ENCODE measurements at places on chromosomes 16 and 17.

- no peak for DNase-seq
Observed at GRCh38 chr16:84308120-84308519, 13.4 kb downstream of the WFDC1 start.

GRCh38 chr17:19787733-19788357 lies 39.7 kb upstream of the ALDH3A1 start:
- DNase-seq = no peak

- DNase-seq = no peak
Observed at GRCh38 chr16:7422036-7422888, 89.6 kb downstream of the RBFOX1 start.

DNA sequence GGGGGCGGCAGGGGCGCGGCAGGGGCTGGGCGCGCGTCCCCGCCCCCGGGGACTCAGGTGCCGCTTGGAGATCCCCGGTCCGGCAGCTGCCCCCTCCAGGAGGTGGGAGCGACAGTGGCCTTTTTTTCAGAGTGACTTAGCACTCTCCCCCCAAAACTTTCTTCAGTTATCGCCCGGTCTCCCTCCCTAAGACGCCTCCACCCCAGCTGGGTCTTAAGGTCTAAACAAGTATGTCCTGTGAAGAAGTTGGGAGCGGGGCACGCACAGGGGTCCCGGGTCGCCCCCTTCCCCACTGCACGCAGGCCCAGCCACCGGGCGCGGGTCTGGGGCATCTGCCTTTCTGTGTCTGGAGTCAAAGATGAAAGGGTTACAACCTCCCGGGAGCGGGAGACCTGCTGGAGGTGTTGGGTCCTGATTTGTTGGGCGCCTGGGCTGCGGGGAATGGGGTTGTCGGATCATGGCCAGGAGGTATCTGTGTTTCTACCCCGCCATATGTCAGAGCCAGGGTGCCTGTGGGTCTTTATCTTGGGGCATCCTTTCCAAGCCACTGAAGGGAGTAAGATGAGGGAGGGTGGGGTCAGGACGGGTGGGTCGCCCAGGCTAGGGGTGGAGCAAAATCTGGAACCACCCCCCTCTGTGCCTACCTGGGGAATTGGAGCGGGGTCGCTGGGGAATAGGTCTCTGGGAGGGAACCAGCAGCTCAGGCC lies 757 bp downstream of the FMNL1 start:
- DNase-seq = no peak

GRCh38 chr17:27389542-27390140 lies 66.6 kb upstream of the KSR1 start:
- no peak for DNase-seq

GRCh38 chr16:88888057-88888456 lies 21.6 kb upstream of the PABPN1L start:
- DNase-seq = no peak

DNA sequence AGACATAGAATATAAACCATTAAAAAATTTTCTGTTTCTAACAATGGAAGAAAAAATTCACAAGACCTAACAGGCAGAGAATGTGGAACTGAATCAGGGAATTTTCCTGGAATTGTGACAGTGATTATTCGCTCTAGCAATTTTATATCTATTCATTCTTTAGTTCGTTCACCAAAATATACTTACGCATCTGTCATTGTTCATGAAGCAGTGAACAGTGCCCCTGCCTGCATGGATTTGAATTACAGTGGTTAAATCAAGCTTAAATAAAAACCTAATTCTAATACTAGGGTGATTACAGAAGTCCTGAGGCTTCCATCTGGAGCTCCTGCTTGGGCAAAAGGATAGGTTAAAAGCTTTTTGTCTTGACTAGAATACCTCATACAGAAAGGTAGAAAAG lies 48.6 kb downstream of the ABCA8 start:
- DNase-seq = no peak

DNA sequence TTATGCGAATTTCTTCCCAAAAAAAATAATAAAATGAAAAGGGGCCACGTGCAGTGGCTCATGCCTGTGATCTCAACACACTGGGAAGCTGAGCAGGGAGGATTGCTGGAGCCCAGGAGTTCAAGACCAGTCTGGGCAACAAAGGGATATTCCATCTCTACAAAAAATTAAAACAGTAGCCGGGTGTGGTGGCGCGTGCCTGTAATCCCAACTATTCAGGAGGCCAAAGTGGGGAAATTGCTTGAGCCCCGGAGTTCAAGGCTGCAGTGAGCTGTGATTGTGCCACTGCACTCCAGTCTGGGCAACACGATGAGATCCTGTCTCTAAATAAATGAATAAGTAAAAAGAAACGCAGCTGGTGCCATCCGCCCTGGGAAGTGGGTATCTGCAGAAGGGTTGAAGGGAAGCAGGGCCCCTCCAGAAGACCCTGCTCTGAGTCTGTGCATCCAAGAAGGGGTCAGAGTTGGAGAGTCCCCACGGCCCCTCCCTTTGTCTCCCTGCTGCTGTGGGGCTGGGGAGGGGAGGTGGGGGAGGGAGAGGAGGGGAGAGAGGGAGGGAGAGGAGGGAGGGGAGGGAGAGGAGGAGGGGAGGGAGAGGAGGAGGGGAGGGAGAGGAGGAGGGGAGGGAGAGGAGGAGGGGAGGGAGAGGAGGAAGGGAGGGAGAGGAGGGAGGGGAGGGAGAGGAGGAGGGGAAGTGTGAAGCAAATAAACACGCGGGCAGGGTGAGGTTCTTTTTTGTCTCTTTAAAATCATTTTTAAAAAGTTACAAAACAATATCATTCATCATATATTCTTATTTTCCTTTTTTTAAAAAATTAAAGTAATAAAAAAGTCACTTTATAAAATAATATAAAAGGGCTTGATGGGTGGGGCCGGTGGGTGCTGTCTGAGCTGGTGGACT lies 5.0 kb upstream of the MYADML2 start:
- no peak for DNase-seq

DNA sequence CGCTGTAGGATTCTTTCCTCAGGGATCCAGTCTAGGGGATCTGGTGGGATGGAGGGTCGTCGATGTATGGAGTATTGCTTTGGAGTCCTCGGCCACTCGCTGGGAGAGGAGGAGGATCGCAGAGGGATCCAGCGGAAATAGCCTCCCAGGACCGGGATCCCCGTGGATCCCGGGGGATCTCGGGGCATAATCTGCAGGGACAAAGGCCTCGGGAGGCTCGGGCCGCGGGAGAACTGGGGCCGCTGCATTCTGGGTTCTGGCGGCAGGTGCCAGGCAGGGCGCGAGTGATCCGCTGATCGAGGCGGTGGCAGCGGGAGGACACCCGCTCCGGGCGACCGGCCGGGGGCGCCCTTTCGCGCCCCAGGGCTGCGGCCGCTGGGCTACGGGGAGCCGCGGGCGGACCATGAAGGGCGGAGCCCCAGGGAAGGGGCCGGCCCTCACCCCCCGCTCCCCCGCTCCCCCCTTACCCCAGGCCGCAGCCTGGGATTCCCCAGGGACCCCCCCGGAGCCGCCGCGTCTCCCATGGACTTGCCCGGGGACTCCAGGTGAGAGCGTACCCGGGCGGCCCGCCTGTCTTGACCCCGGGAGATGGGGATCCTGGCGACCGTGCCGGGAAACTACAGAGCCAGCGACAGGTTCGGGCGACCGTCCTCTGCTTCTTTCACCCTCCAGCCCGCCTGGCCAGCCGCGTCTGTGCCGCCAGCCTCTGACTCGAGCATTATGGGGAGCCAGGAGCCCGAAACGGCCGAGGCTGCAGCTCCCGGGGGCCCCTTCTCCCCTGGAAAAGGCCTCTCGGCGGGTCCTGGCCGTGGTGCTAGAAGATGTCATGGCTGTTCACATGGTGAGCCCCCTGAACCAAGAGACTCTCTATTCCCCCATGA lies 604 bp downstream of the PRR14 start:
- DNase-seq = no peak

DNA sequence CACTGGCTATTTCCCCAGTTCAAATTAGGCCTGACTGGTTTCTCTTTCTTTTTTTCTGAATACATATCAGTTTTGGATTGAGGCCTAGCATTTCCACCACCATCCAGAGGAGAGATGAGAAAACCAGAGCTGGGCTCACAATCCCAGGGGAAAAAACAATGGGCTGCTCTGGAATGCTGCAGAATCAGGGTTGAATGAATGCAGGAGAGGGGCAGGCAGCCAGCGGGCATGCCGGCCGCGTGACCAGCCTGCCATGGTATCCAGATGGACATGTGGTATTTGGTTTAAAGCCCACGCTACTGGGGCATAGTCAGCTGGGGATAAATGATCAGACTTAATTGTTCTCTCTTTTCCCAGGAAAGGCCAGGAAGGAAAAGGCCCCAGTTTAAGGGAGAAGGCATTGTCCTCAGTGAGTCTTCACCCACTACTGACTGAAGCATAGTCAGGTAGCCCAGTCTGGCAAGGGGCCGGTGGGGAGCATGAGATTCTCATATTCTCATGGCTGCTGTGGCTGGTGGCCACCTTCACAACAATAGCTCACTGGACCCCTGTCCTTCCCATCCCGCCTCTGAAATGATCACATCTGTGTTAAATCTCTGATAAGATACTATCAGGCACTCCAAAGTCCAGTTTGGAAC lies 38.7 kb upstream of the RHOT1 start:
- peak; percentile 22 for DNase-seq

DNA sequence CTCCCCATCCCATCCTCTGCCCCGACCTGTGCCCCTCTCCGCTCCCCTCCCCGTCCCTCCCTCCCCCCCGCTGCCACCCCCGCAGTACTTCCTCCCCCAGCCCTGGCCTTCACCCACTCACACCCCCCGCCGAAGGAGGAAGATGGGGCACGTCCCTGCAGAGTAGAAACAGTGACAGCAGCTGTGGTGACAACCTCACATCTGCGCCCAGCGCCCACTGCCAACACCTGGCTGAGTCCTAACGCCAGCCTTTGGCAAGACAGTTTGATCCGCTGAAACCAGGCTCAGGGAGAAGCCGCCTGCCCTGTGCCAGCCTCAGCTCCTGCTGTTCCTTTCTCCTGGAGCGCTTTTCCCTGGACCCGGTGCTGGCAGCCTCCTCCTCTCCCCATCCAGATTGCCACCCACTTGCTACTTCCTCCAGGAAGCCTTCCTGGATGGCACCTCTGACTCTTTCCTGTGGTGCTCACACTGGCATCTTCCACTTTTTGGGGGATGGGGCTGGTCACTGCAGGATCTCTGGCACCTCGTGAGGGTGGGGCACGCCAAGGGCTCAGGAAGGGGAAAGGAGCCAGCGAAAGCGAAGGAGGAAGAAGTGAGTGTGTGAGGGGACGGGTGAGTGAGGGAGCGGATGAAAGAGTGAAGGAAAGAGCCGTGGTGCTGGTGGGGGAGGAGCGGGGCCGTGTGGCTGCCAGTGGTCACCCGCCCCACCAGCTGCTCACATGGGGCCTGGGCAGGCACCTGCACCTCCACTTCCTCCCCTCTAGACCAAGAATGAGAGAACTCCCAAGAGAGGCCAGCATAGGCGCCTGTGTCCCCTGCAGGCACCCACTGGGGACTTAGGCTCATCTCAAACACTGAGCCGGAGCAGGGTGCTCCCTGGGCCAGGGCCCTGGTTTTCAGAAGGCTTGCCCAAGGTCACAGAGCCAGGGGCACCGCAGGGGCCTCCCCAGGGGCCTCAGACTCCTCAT lies 27.0 kb downstream of the ZFPM1 start:
- no peak for DNase-seq

GRCh38 chr17:2943981-2944380 lies 119.4 kb downstream of the OR1D5 start:
- no peak for DNase-seq

DNA sequence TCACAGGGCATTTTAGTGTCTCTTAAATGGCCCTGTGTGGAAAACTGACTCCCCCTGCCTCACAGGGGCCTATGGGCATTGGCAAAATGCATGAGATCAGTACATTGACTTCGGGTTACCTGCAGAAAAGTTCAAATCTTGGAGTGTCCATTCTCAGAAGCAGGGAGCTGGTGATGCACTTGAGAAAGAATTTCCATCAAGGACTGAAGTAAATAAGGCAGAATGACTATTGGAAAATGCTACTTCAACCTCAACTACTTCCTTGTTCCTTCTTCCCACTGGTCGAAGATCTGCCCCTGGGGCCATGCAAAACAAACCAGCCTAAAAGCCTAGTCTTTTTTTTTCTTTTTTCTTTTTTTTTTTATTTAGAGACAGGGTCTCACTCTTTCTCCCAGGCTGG lies 13.8 kb upstream of the GSDMA start:
- no peak for DNase-seq

- no peak for DNase-seq
Observed at GRCh38 chr16:79703066-79703465, 102.5 kb upstream of the MAF start.

DNA sequence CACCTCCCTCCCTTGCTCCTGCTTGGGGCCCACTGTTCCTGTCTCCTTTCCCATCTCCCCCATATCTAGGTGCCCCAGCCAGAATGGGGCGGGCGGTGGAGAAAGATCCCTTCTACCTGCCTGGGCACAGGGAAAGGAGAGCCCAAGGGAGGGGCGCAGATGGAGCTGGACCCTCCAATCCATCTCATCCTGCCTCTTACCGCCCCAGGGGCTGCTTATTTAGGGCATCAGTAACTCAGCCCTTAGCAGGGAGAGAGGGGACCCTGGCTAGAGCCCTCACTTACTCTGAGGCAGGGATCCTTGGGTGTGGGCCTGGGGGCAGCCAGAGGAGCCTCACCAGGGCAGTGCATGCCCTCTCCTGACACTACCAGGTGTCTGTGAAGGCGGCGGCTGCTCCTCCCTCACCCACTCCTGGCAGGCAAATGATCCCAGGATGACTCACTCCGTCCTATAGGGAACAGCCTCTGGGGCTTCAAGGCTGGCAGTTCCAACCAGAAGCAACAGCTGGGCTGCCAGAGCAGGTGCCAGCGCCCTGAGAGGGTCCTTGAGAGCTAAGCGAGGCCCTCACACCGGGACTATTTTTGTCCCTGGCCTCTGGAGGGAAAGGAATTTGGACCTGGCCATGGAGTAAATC lies 16.3 kb upstream of the BCAR1 start:
- DNase-seq = no peak

- peak; percentile 77 for DNase-seq
Observed at GRCh38 chr16:67883146-67883871, 1.4 kb upstream of the NRN1L start.

DNA sequence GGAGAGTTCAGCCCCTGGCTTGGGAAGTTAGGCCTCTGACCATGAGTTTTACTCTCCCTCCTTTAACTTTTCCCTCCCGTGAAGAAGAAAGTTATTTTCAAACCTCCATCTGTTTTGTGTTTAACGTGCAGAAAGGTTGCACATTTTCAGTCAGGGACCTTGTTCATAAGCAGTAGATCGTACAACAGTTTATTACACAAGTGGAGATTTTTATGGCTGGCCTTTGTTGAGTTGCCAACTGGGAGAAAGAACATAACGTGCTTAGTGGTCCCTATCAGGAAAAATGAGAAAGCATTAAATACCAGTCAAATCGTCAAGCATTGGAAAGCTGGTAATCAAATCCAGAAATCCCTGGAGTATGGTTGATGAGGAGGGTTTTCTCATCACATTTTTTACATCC lies 117.9 kb upstream of the MYOCD start:
- no peak for DNase-seq

DNA sequence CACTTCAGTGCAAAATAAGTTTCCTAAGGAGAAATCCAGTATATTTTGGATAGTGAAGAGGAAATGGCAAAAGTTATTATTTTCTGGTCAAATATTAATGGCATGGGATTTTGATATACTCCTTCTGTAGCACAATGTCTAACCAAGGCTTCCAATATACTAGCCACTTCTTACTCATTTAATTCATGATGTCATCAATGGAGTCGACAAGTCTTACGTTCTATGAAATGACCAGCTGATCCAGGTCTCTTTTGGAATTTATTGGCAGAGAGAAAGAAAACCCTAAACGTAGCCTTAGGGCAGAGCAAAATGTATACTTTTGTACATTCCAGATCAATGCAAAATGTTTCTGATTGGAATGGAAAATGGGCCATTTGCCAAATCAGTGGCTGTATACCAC lies 8.3 kb upstream of the ABCA10 start:
- DNase-seq = no peak

All from vagina (tissue), 2 donors.